ENCODE measurements at places on chromosomes 1 and 21.

- no peak for DNase-seq
These were observed 7.5 kb downstream of the TRIM63 start for GRCh38 chr1:26059906-26060305.

DNA sequence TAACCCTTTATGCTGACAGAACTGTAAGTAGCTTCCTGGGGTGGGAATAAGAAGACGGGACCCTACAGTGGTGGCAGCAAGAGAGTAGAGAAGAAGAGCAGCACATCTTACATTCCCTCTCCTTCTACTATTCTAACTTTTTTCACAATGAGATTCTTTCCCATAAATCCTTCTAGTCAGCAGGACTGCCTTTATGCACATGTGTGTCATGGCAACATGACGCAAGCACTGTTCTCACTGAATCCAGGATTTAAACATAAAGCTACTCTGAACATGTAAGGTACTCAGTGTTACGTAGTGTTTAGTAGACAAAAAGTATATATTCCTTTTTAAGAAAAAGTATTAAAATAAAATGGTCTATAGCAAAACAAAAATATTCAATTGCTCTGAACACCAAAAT lies 309.7 kb upstream of the LYPLAL1 start:
- no peak for DNase-seq

GRCh38 chr1:58573138-58573537 lies 3.9 kb downstream of the TACSTD2 start:
- no peak for DNase-seq

- DNase-seq: no peak
These were observed 6.6 kb downstream of the LRRC47 start for GRCh38 chr1:3789421-3790300.

- DNase-seq: no peak
These were observed 65.5 kb upstream of the COA6 start for GRCh38 chr1:234307726-234308125.

DNA sequence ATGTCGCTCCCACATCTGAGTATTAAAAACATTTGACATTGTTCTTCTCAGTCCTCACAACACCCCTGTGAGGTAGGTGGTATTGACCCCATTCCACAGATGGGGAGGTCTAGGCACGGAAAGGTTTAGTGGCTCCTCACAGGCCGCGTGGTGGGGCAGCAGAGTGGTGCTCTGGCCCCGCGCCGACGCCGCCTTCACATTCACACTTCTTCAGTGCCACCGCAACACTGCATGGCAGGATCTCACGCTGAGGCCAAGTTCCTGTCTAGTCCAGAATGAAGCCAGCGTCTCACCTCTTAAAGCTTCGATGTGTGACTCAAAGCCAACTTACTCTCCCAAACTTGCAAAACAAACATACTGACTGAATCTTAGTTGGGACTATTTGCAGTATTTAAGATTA lies 12.1 kb downstream of the ICMT start:
- DNase-seq: no peak

DNA sequence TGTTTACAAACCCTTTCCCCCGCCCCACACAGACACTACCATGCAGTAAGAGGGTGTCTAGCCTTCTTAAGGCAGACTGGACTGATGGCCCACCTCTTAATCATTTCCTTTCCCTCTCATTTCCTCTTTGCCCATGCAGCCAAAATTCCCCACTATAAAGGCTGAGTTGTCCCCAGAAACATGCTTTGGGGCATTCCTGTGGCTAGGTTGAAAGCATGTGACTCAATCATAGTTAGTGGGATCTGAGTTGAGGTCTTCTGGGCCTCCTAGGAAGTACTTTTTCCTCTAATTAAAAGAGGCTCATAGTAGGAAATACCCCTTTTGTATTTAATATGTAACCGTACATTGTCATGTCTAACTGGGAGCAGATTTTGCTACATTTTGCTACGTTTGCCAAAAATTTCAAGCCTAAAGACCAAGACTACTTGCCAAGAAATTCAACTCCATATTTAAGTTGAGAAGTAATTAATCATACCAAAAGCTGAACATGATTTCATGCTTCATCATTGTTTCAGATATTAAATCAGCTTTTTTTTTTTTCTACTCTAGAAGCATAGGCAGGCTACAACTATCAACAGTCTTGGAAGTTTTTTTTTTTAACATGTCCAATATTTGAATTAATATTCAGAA lies 174.7 kb downstream of the ADGRL4 start:
- no peak for DNase-seq

- no peak for DNase-seq
These were observed at the start of gene SYNC for GRCh38 chr1:32702599-32703478. Gene SYNC (minus strand): TSS chr1:32702770. CDS start chr1:32702660, 110 bp downstream.

- no peak for DNase-seq
These were observed 1.1 kb downstream of the C1orf56 start for GRCh38 chr1:151048645-151049032.

- no peak for DNase-seq
These were observed 36.7 kb downstream of the MEF2D start for GRCh38 chr1:156463874-156464273.

- DNase-seq: no peak
These were observed 14.4 kb upstream of the C8B start for GRCh38 chr1:56979986-56980755.

GRCh38 chr21:45454926-45455673 lies 50.1 kb downstream of the COL18A1 start:
- DNase-seq: no peak

DNA sequence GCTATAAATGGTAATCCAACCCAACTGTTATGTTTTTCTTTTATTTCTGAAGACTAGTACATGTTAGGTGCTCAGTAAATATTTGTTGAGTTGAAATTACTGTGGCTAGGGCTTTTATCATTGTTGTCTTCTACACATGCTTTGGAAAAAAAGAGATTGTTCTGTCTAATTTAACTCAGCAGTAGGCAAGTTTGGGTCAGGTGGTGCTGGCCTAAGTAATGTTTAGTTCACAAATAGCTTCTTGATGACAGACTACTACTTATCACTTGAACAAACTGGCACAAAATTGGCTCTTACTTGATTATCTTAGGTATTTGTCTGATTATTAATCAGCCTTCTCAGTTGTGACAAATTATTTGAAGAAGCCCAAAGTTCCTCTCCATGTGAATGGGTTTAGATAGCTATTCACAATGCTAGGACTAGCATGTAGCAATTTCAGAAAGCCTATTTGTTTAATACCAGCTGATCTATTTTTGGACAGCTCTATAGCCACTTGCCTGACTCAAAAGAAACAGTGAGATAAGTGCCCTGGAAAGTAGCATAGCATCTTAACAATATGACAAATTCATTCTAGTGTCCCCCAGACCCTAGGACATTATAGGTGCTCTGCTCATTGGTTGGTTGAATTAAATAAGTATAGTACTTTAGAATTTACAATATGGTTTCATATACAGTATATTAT lies 32.6 kb downstream of the TMEM200B start:
- no peak for DNase-seq

DNA sequence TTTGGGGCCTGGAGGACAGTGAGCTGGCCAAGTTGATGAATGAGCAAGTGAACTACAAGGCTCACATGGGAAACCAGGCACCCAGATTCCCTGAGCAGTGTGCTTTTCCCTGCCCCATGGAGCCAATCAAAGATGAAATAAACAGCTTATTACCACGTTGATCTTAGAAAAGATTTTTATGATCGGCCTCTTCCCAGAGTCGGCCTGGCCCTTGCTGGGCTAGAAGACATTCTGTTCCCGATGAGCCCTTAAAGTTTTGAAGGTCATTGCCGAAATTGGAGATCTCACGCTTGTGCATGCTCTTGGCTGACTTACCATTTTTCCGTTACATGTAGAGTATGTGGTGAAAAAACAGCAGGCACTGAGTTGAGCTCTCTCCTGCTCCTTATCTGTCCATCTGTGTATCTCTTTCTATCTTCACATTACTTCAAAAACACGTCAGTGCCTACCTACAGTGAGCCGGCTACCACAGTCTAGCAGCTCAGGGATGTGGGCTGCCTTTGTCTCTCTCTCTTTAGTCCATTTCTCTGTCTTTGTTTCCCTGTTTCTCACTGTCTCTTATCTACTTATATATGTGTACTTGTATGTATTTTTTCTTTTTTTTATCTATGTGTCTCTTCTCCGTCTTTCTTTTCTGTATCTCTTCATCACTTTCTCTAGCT lies 248.8 kb upstream of the USP24 start:
- DNase-seq: no peak

DNA sequence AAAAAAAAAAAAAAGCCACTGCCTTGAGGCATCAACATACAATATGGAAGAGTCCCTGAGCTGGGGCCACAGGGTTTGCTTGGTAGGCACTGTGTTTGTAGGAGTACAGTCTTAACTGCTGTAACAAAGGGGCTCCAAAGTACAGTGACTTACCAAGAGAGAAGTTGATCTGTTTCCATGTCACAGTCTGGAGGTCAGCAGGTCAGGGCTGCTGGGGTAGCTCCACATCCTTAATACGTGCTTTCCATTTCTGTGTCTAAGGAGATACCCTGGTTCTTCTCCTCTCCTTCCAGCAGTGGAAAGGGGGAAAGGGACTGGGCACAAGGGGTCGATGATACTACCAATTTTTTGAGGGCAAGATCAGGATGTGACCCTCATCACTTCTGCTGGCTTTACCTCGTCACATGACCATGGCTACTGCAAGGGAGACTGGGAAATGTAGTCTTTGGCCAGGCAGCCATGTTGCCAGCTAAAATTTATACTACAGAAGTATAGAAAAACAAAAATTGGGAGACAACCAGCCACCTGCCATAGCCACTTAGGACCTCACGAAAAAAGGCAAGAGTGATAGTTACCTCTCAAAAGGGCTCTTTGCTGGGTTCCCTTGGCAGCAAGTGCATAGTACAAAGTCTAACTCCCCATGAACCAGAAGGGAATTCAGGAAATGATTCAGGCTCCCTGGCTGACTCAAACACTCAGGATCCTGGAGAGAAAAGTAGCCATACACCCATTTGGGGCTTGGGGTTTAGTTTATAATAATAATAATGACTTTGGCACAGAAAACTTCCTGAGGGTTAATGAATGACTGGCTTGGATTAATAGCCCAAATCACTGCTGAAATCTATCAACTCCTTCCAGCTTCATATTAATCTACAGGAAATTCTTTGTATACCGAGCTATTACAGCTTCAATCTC lies 52.7 kb upstream of the ATP5PO start:
- no peak for DNase-seq

GRCh38 chr21:46308431-46308830 lies 15.2 kb downstream of the C21orf58 start:
- DNase-seq: no peak

- no peak for DNase-seq
These were observed 55.1 kb upstream of the ZNF281 start for GRCh38 chr1:200464784-200465400.

- no peak for DNase-seq
These were observed 116.5 kb downstream of the RNF220 start for GRCh38 chr1:44521378-44522080.

DNA sequence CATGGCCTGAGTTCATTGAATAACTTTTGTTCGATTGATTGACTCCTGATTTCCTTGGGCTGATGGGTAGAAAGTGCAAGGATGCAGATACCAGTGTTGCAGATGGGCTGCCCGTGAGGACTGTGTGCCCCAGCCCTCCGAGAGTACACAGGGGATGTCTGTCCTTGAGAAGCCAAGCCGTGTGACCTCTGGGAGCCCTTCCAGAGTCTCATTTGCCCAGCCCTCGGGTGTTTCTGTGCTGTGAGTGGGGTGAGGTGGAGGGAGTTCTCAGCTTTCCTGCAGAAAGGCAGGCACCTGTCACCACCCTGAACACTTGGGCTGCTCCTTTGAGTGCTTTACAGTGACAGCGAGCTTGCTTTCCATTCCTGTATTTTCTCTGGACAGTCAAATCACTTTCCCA lies 96.4 kb upstream of the CACNA1E start:
- no peak for DNase-seq

DNA sequence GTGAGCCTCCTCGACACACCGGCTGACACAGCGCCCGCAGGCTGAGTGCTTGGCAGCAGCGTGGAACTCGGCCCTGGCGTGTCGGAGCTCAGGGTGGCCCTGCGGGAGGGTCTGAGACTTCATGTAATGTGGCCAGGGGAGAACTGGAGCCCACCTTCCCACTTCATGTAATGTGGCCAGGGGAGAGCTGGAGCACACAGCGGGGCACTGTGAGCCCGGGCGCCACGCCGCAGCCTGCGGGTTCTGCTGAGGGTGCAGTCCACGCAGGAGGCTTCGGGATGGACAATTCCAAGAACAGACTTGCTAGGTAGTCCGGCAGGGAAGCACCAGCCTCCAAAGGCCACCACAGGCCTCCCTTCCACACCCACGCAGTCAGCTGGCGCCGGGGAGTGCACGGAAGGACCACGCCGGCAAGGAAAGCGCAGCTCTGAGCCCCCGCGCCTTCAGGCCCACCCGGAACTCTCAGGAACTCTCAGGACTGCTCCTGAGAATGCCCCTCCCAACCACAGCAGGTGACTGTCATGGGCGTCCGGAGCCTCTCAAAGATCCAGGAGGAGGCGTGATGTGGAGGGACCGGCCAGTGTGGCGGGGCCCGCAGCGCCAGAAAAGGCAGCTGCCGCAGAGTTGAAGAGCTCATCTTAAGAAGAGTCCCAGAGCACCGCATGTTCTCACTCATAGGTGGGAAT lies 19.3 kb upstream of the ADARB1 start:
- DNase-seq: no peak

DNA sequence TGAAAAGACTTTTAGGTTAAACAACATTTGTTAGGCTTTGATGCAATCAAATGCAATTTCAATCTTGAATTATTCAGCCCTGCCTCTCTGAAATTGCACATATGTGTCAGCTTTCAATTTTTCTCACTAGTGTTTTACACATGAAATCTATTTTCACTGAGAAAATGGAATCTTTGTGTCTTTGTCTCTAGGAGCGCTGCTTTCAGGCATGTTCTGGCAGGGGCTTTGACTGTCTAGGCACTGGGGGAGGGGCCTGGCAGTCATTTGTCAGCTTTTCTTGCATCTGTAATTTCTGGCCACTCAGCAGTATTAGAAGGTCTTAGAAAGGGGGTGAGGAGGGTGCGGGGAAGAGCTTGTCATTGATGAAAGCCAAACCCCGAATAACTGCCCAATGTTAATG lies 264.4 kb downstream of the PTPRC start:
- peak; percentile 38 for DNase-seq
